ENCODE measurements at places on chromosomes 2 and 18. TPM values are rescaled to one million over a fixed set of nuclear protein-coding genes. Genes with fewer than 3 reads are reported as not detected.

GRCh38 chr2:38160516-38160915 lies 84.6 kb upstream of the CYP1B1 start:
- DNase-seq: no peak

DNA sequence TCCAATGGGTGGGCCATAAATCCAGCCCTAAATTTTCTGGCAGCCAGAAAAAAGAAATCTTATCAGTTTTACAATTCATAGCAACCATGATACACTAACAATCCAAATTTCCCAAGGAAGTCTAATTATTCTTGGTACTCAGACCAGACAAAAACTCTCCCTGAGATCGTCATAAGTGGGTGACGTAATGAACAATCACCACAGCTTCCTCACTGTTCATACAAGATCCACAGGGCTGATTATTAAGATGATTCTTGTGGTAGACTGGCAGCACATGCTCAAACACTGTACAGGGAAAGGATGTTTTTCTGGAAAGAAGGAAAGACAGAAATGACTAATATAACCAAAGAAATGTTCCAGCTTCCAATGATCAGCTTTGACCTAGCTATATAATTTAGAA lies 178.3 kb upstream of the CRIM1 start:
- DNase-seq: no peak

- DNase-seq: no peak
These were observed 7.4 kb upstream of the RAB1A start for GRCh38 chr2:65137197-65137775.

GRCh38 chr2:71277536-71278103 lies 50.7 kb upstream of the PAIP2B start:
- peak; percentile 78 for DNase-seq

DNA sequence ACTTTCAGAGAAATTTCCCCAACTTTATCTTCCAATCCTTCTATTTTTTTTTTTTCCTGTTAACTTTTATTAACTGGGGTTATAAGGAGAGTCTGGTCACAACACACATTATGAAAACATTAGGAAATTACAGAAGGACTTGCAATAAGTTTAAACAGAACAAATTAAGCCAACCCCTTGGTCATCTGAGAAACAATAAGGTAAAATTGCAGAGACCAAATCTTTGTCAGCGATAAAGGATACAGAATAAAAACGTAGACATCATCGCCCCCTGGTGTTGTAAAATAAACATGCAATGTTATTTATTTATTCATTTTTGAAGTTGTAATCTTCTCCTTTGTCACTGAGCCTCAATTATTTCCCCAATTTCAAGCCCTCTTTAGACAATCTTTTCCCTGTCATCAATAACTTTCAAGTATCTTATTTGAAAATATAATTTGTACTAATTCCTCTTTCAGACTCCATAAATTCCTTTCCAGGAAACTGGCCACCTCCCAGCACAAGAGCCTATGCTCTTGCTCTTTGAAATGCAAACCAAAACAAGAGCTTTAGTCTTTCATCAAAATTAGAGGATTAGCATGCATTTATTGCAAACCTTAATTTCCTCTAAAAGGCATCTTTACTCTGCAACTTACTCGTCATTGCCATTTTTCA lies 19.5 kb downstream of the G6PC2 start:
- no peak for DNase-seq

DNA sequence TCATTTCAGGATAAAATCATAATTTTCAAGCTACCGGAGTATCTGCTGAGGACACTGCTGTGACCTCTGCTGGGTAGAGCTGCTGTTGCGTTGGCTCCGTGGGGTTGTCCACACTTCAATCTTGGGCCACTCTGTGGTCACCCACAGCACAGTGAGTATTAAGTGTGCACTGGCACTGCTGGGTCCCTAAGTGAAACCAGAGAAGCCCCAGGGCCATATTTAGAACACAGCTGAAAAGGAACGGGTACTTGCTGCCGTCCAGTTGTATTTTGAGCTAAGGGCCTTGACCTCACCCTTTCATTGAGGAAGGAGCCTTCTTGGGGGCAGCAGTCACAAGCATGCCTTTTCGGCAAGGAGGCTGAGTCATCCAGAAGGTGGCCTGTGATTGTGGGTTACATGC lies 10.1 kb downstream of the SLC9A4 start:
- no peak for DNase-seq

- DNase-seq: no peak
These were observed 569.0 kb downstream of the DCDC2C start for GRCh38 chr2:4272261-4272858.

GRCh38 chr18:66640431-66640830 lies 36.5 kb upstream of the CDH19 start:
- DNase-seq: no peak

DNA sequence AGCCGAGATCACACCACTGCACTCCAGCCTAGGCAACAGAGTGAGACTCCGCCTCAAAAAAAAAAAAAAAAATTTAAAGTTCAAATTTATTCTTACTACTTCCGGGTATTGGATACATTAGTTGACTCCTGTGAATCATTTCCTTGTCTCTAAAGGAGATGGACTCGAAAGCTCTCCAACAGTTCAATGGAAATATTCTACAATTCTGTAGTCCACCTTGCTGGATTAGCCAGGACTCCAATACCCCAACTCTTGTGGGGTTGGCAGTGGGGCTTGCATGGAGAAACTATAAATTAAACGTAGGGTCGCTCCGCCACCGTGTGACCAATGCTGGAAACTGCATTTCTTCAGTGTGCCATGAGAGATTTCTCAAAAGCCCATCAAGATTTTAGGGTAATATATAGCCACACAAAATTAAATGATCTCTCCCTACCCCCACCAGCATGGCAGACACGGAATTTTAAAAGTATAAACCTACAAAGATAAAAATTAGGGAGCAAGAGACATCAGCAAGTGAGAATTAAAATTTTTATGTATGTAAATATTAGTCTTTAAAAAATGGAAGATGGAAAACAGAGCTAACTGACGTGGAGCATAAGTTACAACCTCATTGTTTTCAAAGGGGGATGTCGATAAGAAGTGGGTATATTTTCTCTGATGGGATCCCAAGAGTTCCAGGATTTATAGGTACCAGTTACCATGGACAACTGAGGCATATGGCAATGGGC lies 27.8 kb upstream of the GAREM2 start:
- DNase-seq: peak; percentile 66

DNA sequence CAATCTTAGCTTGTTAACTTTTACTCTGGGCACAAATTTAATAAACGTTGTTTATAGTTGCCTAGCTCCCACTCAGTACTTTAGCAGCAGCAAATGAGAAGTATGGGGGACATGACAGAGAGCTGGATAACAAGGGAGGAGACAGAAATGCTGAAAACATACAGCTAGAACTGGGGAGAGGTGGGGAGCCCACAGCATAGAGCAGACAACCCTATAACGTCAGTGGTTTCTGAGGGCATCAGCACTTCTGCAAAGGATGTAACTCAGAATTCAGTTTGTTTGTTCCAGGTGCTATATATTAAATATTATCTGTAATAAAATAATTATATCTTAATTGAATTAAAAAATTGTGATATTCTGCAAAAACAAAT lies 1098.7 kb upstream of the FANCL start:
- DNase-seq: no peak

DNA sequence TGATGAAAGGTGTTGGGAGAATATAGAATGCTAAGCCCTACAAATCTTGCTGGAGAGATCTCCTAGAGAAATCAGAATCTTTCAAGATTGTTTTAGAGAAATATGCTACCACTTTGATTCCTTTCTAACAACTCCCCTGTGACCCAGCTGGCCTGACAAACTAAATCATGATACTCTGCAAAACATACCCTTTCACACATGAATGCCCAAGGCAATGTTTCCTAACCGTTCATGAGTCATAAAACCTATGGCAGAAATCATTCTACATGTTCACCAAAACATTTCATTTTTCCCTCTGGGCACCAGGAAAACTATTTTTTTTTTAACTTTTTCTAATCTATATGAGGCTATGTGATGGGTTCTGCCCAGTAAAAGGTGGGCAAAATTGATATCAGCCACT lies 77.8 kb upstream of the SETBP1 start:
- DNase-seq: no peak

DNA sequence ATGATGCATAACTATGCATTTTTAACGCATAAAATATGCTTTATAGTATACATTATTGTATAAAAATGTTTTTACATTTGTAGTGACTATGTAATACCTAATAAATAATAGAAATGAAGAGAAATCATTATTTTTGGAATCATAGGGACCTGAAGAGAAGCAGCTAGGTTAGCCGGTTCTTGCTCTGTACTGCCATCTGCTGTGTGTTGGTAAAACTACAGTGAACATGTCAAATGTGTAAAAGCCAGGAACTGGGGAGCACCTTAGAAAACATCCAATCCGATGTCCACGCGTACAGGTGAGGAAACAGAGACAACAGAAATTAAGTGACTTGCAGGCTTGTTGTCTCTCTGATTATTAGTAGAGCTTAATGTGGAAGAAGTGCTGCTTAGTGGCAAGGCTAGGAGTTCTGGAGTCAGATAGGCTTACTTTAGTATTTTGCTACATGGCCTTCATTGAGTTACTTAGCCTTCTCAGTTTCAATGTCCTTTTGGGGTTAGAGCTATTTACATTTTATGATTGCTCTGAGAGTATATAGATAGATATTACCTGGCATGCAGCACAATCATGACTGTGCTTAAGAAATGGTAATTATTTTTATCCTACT lies 386.5 kb downstream of the DLGAP1 start:
- peak; percentile 78 for DNase-seq

GRCh38 chr18:73264562-73264921 lies 396.8 kb upstream of the NETO1 start:
- no peak for DNase-seq

GRCh38 chr2:36367895-36368353 lies 12.3 kb downstream of the CRIM1 start:
- DNase-seq: no peak

DNA sequence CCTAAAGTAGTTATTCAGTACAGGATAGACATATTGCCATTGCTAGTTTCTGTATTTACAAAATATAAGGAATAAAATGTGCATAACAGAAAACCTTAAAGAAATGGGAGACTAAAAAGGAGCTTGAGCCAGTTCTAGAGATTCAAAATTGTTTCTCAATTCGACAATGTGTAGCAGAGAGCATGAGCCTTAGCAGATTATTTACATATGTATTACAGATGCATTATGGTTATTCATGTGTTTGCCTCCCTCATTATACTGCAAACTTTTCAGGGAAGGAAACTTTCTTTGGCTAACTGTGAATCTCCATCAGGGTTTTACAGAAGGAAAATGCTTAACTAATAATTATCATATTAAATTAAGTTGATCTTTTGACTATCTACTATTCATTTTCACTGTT lies 854.4 kb upstream of the SLC39A10 start:
- DNase-seq: no peak

The TBR1 gene
- not detected for total RNA-seq

The OSR1 gene
- 0.07 TPM for total RNA-seq

The LTBP1 gene
- total RNA-seq: 12.5 TPM

The UGT1A10 gene
- not detected for total RNA-seq

The POMC gene
- not detected for total RNA-seq

The VWC2L gene
- not detected for total RNA-seq

The LRRTM4 gene
- not detected for total RNA-seq

The SEPTIN10 gene
- total RNA-seq: 12.3 TPM

The STPG4 gene
- total RNA-seq: not detected

The CRYGB gene
- not detected for total RNA-seq

The REG3A gene
- total RNA-seq: not detected

The ZNF385B gene
- not detected for total RNA-seq

The COL6A3 gene
- 0.17 TPM for total RNA-seq
